ENCODE measurements at places on chromosomes 4 and X.
A peak's percentile ranks its signal among the peaks of the same experiment; 100 is the strongest.

- no peak for DNase-seq
Observed at GRCh38 chr4:184313058-184313581, 95.4 kb upstream of the ENPP6 start.

- no peak for DNase-seq
Observed at GRCh38 chrX:69128588-69128987, 36.7 kb downstream of the PJA1 start.

GRCh38 chrX:104707572-104707971, 141.6 kb downstream of the IL1RAPL2 start:
- DNase-seq: no peak

DNA sequence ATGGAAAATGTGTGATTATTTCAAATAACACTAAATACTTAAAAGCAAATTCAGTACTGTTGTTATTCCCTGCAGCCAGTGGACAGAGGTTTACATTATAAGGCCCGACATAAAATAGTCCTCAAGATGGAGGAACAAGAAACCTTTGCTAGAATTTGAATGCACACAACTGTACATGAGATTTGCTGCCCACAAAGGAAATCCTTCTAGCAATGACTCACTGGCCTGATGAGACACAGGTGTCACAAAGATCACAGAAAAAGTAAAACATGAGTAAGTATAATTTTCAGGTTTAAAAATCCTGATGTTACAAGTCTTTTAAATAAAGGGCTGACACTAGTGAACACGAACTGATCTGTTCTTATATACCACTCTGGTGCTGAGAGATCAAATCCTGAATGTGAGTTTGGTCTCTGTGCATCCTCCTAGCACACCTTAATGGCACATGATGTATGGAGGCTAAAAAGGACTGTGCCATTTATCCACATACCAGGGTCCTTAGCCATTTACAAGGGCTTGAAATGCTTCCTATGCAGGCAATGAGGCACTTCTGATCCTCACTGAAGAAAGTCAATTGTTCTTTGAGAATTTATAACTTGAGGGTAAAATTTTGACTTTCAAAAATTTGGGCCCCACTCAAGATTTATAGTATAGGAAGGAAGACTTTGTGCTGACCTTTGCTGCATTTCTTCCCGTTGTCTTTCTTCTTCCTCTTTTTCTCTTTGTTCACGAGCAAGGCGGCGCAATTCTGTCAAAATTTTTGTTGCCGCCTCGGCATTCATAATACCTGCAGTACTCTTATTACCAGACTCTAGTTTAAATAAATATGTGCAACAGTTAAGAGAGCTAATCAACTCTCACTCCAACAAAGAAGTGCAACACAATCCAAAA, 23.0 kb downstream of the MAP7D3 start:
- no peak for DNase-seq

- no peak for DNase-seq
Observed at GRCh38 chr4:90002441-90003062, 107.9 kb downstream of the MMRN1 start.

DNA sequence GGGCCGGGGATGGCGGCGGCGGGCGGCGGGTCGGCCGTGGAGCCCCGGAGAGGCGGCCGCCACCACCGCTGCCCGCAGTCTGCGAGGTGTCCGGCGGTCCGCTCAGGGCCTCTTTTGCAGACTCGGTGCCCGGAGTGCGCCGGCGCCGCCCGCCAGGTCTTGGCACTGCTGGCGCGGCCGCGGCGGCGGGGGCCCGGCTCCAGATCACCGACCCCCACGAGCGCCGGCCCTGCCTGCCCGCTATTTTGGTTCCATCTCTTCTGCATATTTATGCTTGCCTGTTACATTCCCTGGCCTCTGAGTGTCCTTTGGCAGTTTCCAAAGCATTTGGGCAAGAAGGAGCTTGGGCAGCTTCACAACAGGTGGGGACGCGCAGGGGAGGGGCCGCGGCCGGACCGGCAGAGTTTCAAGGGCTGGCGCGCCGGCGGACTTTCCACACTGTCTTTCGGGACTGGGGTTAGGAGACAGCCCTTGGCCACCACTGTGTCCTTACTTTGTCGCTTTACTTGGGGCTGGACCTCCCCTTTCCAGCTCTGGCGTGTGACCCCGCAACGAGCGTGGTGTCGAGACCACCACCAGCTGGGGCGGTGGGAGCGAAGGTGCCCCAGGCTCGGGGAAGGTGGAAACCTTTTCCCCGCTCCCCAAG, 668 bp upstream of the TAPT1 start:
- DNase-seq: peak; percentile 9

GRCh38 chr4:3286335-3287175, 6.3 kb upstream of the RGS12 start:
- no peak for DNase-seq

DNA sequence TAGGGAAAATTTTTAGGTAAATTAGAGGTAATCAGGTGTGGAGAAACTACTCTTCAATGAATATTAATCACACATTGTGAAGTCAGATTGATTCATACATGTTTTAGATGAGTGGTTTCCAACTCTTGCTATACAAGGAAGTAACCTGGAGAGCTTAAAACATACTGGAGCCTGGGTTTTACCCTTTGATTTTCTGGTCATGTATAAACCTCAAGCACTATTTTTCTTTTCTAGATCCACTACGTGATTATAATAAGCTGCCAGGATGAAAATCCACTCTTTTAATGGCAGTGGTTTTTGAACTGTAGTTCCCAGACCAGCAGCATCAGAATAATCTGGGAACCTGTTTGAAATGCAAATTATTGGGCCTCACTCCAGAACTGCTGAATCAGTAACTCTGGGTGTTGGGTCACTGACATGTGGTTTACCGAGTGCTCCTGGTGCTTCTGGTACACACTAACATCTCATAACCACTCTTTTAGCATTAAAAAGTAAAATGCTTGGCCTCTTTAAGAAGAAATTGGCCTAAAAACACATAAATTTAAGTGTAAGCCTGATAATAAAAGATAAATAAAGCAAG, 63.4 kb downstream of the DCAF12L1 start:
- DNase-seq: no peak

DNA sequence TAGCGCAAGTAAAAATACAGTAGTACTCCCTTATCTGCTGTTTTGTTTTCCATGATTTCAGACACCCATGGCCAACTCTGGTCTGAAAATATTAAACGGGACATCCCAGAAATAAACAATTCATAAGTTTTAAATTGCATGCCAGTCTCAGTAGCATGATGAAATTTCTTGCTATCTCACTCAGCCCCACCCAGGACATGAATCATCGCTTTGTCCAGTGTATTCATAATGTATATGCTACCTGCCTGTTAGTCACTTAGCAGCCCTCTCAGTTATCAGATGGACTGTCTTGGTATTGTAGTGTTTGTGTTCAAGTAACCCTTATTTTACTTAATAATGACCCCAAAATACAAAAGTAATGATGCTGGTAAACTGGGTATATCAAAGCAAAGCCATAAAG, 158.2 kb upstream of the DDIT4L start:
- DNase-seq: no peak

DNA sequence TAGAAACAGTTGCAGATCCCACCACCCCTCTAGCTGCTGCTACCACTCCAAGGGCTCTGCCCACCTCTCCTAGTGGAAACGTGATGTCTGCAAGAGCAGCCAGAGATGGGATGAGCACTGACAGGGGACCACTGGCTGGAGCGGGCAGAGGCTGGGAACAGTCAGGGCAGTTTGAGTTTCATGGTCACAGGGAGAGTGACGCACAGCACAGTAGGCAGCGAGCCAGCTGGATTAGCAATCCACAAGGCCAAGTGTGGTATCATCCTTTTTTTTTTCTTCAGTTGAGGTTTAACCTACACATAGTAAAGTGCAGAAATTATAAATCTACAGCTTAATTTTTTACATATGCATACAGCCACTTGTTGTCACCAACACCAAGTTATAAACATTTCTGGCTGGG, 6.4 kb upstream of the SCML2 start:
- DNase-seq: no peak

- no peak for DNase-seq
Observed at GRCh38 chrX:1336948-1337779, 579 bp downstream of the IL3RA start.

- DNase-seq: no peak
Observed at GRCh38 chrX:65598559-65599147, 64.1 kb upstream of the LAS1L start.

- DNase-seq: no peak
Observed at GRCh38 chrX:9515973-9516538, 51.2 kb downstream of the TBL1X start.

DNA sequence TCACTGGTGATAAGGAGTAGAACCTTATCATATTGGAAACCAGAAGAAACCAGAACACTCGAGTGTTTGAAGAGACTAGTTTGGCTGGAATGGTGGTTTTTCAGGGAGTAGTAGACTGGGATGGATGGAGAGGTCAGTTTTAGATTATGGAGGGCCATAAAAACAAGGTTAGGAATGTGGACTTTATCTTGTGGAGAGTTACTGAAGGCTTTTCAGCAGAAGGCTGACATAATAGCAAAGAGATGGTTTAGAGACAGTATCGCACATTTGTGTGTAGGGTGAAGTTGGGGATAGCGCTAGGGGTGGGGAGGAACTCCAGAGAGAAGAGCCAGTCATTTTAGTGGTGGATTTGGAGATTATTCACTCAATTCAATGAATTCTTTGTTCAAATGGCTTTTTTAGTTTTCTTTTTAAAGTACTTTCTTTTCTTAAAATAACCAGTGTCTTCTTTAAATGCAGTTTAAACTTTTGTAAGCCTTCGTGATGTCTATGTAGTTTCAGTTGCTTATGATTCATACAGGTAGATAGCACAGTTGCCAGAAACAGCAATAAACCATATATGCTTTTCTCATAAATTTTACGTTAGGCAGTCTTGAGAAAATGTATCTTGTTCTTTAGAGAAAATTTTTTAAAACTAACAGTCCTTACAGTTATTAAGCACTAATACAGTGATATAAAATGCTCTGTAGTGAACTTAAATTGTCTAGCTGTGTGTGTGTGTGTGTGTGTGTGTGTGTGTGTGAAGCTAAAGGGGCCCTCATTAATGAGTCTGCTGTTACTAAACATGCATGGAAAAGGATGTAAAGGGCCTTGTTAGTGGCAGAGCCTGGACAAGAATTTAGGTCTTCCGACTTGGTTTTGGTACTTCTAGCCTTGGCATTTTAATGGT, 3.8 kb downstream of the ARHGAP10 start:
- DNase-seq: no peak

DNA sequence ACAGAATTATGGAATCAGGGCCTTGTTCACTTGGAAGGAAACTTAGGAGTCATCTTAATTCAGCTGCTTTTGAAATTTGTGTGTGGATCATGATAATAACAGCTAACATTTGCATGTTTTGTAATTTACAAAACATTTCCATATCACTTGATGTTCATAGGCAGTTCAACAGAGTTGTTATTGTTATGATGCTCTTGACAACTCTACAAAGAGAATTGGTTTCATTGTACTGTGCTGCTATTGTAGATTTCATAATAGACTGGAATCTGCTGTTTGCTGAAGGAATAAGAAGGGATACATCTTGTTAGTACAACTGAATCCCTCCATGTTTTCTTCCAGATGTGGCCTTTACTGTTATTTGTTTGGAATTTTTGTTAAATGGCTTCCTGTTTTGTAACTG, 83.5 kb downstream of the CNKSR2 start:
- no peak for DNase-seq

- no peak for DNase-seq
Observed at GRCh38 chrX:151966236-151966635, 8.2 kb downstream of the GABRE start.
